ENCODE measurements at places on chromosomes 5 and 9. TPM values are rescaled to one million over a fixed set of nuclear protein-coding genes. Genes with fewer than 3 reads are reported as not detected.

VAV2 gene
- polyA plus RNA-seq = 9.0 TPM

- peak; percentile 99 for DNase-seq
These were observed 143.6 kb downstream of the LHFPL2 start for GRCh38 chr5:78504704-78505677.

DNA sequence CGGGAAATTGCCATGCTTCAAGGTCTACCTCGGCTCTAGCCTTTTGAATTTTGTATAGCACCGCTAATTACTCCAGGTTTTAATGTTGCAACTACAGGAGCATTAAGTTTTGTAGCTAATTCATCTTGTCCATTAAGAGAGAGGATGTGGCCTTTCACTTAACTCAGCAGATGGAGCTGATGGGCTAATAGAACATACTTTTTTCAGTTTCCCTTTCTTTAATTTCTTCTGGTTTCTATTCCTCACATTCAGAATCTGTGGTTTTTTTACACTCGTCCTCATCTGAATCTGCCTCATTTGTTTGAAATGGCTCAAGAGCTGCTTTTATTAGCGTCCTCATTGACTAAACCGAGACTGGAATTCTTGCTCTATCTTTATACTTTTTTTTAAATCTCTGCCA, 2085.7 kb upstream of the C9orf72 start:
- no peak for DNase-seq

DNA sequence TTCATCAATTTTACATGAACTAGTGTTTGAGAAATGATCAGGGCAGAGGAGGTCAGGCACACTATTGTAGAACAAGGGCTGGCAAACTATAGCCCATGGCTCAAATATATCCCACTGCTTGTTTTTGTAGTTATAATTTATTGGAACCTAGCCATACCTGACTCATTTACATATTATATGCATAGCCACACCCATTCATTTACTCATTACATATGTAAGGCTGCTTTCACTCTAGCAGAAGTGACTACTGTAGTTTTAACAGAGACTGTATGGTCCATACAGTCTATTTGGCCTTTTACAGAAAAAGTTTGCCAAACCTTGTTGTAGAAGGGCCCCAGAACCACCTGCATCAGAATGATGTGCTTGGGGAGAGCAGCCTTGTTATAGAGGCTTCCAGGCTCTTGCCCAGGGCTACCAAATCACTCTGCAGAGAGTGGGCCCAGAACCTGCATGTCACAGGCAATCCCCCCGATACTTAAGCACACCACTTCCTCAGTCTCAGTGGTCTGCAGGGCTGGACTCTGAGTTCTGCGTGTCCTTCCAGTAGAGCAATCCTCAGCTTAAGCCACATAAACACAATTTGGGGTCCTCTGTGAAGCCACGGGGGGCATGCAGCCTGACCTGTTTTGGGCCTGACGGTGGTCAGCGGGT, 6.7 kb downstream of the ANKS6 start:
- no peak for DNase-seq

- no peak for DNase-seq
These were observed 42.8 kb upstream of the RAD23B start for GRCh38 chr9:107240260-107240659.

- no peak for DNase-seq
These were observed 514.4 kb upstream of the TNC start for GRCh38 chr9:115632391-115632790.

FGF1 gene
- polyA plus RNA-seq = 6.3 TPM

DNA sequence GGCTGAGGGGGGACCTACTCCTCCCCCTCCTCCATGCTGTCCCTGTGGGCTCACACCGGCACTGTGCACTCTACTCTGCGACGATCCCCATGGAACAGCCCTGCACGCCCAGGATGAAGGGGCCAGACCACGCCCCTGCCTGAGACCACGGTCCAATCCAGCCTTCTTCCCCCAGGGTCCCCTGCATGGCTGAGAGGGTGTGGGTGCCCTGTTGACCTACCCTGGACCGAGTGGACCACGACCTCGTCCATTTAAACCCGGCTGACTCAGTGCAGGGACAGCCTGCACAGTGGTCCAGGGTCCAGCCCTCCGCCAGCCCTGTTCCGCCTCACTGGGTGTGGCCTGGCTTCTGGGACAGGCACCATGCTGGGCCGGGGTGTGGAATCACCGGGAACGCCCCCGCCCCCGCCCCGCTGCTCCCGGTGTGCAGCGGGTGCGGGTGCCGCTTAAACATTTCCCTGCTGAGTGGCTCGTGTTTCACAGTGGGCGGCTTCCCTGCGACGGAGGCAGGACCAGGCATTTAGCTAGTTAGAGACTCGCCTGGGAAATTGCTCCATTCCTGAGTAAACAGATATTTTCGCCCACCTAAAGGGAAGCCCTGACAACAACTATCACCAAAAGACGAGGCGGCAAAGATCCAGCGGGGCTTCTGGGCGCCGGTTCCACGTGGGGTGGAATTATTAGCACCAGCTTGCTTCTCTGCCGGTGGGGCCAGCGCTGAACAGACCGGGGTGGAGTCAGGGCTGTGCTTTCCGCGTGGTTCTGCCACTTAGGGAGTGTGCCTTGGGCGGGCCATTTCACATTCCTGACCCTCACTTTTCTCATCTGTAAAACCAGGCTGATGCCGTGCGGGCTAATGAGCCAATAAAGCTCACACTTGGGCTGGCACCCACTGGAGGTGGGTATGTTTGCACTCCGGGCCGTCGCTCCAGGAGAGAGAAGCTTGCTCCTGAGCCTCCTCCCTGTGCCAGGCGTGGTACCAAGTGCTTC, 22.6 kb downstream of the DBH start:
- no peak for DNase-seq
